Neural crest cell (in vitro differentiated cells): ENCODE measurements at places on chromosomes 16 and 17. TPM values are rescaled to one million over a fixed set of nuclear protein-coding genes. Genes with fewer than 3 reads are reported as not detected.

DNA sequence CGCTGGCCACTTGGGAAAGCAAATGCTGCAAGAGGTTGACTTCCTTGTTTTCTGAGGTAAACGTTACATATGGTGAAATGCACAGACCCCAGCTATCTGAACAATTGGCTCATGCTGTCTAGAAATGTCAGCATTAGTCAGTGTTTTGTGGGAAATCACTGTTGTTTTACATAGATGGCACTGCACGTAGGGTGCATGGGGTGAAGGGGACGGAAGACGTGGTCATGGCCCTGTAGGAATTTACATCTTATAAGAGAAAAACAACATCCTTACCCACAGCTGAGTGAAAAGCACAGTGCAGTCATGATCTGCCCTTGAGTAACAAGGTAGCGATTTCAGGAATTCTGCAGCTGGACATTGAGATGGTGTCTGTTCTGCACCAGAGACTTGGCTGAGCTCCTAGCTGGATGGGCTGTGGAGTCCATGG is 15.2 kb downstream of the RPTOR start:
- H3K4me3 ChIP-seq = no peak overlapping the region
- H3K27ac ChIP-seq = no peak overlapping the region
- H3K4me1 ChIP-seq = peaks cover 7% of the 10 kb centered on the region

- peak overlapping the region; percentile 100 for H3K27ac ChIP-seq
- peaks cover 3% of the 10 kb centered on the region for H3K36me3 ChIP-seq
- H3K4me1 ChIP-seq = peaks cover 89% of the 10 kb centered on the region
- peak; percentile 74 for DNase-seq
- peaks cover 9% of the 10 kb centered on the region for H3K27me3 ChIP-seq
Observed at GRCh38 chr17:77449908-77450741, 309.4 kb downstream of the SEC14L1 start.

GRCh38 chr16:51374790-51375189 is 223.7 kb upstream of the SALL1 start:
- H3K27me3 ChIP-seq = no peaks in the 10 kb centered on the region
- DNase-seq = no peak
- no peak overlapping the region for H3K27ac ChIP-seq
- no peak overlapping the region for H3K4me3 ChIP-seq
- no peaks in the 10 kb centered on the region for H3K4me1 ChIP-seq

SARM1 gene
- total RNA-seq = 47.5 and 52.5 TPM in 2 replicates

GRCh38 chr17:36786867-36787266 is 150.4 kb upstream of the LHX1 start:
- peaks cover 7% of the 10 kb centered on the region for H3K4me1 ChIP-seq
- H3K36me3 ChIP-seq = no peaks in the 10 kb centered on the region
- no peak for DNase-seq
- H3K27me3 ChIP-seq = peaks cover 80% of the 10 kb centered on the region

GRCh38 chr17:57259306-57259705 is 3.0 kb downstream of the MSI2 start:
- no peak for DNase-seq
- peaks cover 24% of the 10 kb centered on the region for H3K36me3 ChIP-seq
- peak overlapping the region; percentile 94 for H3K4me3 ChIP-seq
- H3K27ac ChIP-seq = no peak overlapping the region
- H3K27me3 ChIP-seq = no peaks in the 10 kb centered on the region

GRCh38 chr16:85856079-85856478 is 42.9 kb upstream of the IRF8 start:
- H3K4me3 ChIP-seq = no peak overlapping the region
- H3K27me3 ChIP-seq = peaks cover 40% of the 10 kb centered on the region
- no peaks in the 10 kb centered on the region for H3K4me1 ChIP-seq
- H3K27ac ChIP-seq = no peak overlapping the region

- H3K27ac ChIP-seq = peak overlapping the region; percentile 90
- H3K4me3 ChIP-seq = peak overlapping the region; percentile 85
- H3K4me1 ChIP-seq = peaks cover 8% of the 10 kb centered on the region
- no peaks in the 10 kb centered on the region for H3K36me3 ChIP-seq
Observed at GRCh38 chr16:21284414-21284813, 6.3 kb upstream of the CRYM start.

LGALS9B gene
- not detected in 2 replicates for total RNA-seq

- H3K36me3 ChIP-seq = no peaks in the 10 kb centered on the region
- no peak for DNase-seq
- H3K27me3 ChIP-seq = no peaks in the 10 kb centered on the region
- no peaks in the 10 kb centered on the region for H3K4me1 ChIP-seq
- H3K27ac ChIP-seq = no peak overlapping the region
Observed at GRCh38 chr16:12515746-12516145, 287.9 kb downstream of the CPPED1 start.

GRCh38 chr17:63476459-63476853 is 405 bp upstream of the ACE start:
- H3K27me3 ChIP-seq = peaks cover 70% of the 10 kb centered on the region
- H3K27ac ChIP-seq = no peak overlapping the region
- DNase-seq = peak; percentile 20

PERCC1 gene
- not detected in 2 replicates for total RNA-seq

- H3K36me3 ChIP-seq = no peaks in the 10 kb centered on the region
- no peak overlapping the region for H3K4me3 ChIP-seq
- peak; percentile 6 for DNase-seq
- H3K27me3 ChIP-seq = peaks cover 66% of the 10 kb centered on the region
- H3K27ac ChIP-seq = no peak overlapping the region
- H3K4me1 ChIP-seq = peaks cover 9% of the 10 kb centered on the region
Observed at GRCh38 chr17:48261297-48261880, 153.8 kb downstream of the SNX11 start.

- DNase-seq = no peak
- peaks cover 45% of the 10 kb centered on the region for H3K27me3 ChIP-seq
- H3K4me1 ChIP-seq = peaks cover 9% of the 10 kb centered on the region
Observed at GRCh38 chr16:2836646-2837508, 6.8 kb downstream of the ZG16B start.

TBC1D3C gene
- total RNA-seq = not detected in 2 replicates

- peaks cover 10% of the 10 kb centered on the region for H3K4me1 ChIP-seq
- DNase-seq = no peak
- no peak overlapping the region for H3K27ac ChIP-seq
- H3K27me3 ChIP-seq = peaks cover 40% of the 10 kb centered on the region
- H3K4me3 ChIP-seq = no peak overlapping the region
Observed at GRCh38 chr17:43974382-43975266, 20.9 kb upstream of the PYY start.

CLEC3A gene
- total RNA-seq = not detected in 2 replicates

ZFPM1 gene
- 11.1 and 11.2 TPM in 2 replicates for total RNA-seq

PIRT gene
- 0.07 and 0.09 TPM in 2 replicates for total RNA-seq

- peak overlapping the region; percentile 6 for H3K4me3 ChIP-seq
- no peak for DNase-seq
- H3K27me3 ChIP-seq = peaks cover 57% of the 10 kb centered on the region
- H3K36me3 ChIP-seq = no peaks in the 10 kb centered on the region
- peaks cover 28% of the 10 kb centered on the region for H3K4me1 ChIP-seq
- no peak overlapping the region for H3K27ac ChIP-seq
Observed at GRCh38 chr17:81006891-81007290, 15.2 kb downstream of the CHMP6 start.

TBC1D3L gene
- total RNA-seq = 26.7 and 26.9 TPM in 2 replicates

DNA sequence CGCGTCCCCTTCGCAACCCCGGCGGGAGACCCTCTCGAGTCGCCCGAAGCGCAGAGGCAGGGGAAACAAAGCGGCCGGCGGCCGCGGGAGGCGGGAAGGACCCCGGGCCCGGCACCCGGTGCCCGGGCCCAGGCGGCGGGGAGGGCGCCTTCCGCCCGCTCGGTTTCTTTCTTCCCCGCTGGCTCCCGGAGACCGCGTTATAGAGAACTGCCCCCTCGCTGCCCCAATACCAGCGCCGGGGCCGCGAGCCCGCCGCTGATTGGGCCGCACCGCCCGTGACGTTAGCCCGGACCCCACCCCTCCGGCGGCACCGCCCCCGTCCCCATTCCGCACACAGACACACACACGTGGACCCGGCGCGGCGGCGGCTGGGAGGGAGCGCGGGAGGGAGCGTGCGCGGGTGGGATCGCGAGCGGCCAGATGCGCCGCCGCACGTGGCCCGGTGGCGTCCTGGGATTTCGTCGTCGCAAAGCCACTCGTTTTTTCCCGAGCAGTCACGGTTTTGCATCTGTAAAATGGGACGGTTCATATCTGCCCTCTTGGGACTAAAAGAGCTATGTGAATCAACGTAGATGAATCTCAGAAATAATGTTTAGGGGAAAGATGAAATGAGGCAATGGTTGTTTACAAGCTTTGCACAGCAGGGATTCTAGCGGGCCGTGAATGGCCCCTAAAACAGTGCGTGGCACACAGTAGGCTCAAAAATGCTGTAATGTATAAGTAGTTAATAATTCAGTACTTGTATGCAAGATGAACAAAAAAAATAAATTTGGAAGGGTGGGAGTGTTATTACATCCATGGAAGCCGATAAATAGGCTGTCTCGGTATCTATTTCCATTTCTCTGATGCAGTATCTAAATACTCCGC is at the start of gene EPOP:
TSS of gene EPOP (minus strand) at position 209 of the 867 bp plus-strand sequence. CDS start 462 bp downstream, outside the sequence.
- H3K36me3 ChIP-seq = no peaks in the 10 kb centered on the region
- H3K4me3 ChIP-seq = peak within 1 kb of the TSS; percentile 60
- peak; percentile 76 for DNase-seq
- H3K27ac ChIP-seq = no peak within 1 kb of the TSS
- peaks cover 58% of the 10 kb centered on the region for H3K27me3 ChIP-seq
- H3K4me1 ChIP-seq = peaks cover 26% of the 10 kb centered on the region

DNA sequence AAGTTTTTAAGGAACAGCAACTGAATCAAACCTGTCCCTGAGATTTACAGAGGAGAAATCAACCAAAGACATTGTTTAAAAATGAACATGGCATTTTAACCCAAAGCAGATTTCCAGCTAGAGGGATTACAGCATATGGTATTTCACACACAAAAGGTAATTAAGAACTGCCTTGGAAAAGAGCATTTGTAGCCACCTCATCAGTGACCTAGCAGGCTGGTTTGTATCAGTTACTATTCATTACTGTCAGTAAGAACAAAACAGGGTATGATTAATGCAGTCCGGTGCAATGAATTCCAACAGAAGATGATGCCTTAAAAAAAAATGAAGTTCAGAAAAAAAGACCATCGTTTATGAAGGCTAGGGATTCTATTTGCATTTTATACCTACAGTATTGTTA is 219.9 kb downstream of the CHD9NB start:
- H3K4me3 ChIP-seq = no peak overlapping the region
- no peaks in the 10 kb centered on the region for H3K27me3 ChIP-seq
- H3K27ac ChIP-seq = no peak overlapping the region
- H3K36me3 ChIP-seq = no peaks in the 10 kb centered on the region
- no peak for DNase-seq
- H3K4me1 ChIP-seq = peaks cover 1% of the 10 kb centered on the region

DNA sequence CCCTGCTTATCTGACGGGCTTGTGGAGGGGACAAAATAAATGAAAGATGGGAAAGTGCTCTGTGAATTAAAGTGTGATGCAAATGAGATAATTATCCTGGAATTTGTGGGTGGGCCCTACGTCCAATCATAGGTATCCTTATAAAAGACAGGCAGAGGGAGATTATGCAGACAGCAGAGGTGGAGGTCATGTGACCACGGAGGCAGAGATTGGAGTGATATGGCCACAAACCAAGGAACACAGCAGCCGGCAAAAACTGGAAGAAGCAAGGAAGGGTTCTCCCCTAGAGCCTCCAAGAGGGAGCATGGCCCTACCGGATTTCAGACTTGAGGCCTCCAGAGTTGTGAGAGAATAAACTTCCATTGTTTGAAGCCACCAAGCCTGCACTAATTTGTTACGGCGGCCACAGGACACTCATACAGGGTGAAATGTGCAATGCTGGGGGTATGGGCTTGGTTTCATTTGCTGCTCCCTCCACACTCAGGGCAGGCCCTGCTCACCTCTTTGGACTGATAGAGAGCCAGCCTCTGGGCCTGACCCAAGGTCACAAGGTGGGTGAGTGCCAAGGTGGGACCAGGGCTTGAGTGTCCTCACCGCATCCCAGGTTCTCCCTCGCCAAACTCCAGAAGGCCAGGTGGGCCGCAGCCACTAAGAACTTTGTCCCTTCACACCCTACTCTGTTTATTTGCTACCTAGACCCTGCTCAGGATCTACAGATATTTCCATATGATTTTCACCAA is 149.6 kb upstream of the TNRC6C start:
- no peaks in the 10 kb centered on the region for H3K36me3 ChIP-seq
- no peak for DNase-seq
- no peak overlapping the region for H3K4me3 ChIP-seq
- H3K27ac ChIP-seq = no peak overlapping the region
- peaks cover 12% of the 10 kb centered on the region for H3K4me1 ChIP-seq

DNA sequence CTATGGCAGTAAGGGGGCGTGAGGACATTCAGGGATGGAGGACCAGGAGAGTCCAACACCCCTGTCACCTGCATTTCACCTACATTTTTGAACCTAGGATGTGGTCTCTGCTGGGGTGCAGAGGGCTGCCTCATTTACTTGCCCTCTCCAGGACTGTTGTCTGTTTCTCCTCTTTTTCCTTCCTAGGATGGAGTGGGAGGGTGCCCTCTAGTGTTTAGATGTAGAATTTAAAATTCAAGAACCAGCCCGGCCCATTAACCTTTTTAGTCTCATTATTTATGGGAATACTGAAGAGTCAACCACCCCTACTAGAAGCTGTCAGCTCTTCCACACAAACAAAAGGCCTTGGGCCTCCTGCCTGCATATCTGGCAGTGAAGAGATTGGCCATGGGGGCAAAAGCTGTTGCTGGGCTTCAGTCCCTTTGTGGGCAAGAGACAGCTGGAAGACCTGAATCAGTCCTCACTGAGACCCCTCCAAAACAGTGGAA is 2.5 kb upstream of the STARD3 start:
- H3K36me3 ChIP-seq = no peaks in the 10 kb centered on the region
- H3K4me1 ChIP-seq = peaks cover 36% of the 10 kb centered on the region
- no peak overlapping the region for H3K27ac ChIP-seq

DNA sequence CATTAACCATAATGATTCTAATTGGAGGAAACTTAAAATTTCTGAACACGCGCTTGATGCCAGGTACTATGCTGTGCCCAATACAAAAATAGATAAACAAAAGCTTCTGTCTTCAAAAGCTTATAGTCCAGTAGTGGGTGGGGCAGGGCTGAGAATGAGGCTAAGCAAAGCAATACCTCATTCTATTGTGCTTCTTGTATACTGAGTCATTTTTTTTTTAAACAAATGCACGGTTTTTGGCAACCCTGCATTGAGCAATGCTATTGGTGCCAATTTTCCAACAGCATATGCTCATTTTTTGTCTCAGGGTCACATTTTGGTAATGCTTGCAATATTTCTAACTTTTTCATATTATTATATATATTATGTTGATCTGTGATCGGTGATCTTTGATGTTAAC is 34.7 kb upstream of the HNF1B start:
- H3K4me3 ChIP-seq = no peak overlapping the region
- H3K4me1 ChIP-seq = no peaks in the 10 kb centered on the region
- peaks cover 17% of the 10 kb centered on the region for H3K27me3 ChIP-seq
- DNase-seq = no peak
- H3K36me3 ChIP-seq = no peaks in the 10 kb centered on the region

DNA sequence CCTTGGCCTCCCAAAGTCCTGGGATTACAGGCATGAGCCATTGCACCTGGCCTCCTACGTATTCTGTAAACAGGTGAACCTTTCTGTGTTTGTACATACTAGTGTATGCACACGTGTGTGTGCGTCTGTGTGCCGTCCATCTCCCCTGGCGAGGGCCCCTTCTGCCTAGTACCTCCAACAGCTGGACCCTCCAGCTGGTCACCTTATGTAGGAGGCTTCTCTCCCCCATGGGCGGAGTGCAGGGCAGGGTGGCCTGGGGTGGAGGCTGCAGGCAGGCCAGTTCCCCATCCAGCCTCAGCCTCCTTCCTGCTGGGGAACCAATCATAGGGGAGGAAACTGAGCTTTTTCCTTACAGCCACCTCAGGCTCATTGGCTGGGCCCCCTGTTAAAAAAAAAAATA is 24.4 kb upstream of the DOC2B start:
- H3K36me3 ChIP-seq = peaks cover 7% of the 10 kb centered on the region
- no peak for DNase-seq
- H3K27ac ChIP-seq = no peak overlapping the region
- H3K27me3 ChIP-seq = peaks cover 6% of the 10 kb centered on the region
